ENCODE measurements at places on chromosomes 3 and 15.

DNA sequence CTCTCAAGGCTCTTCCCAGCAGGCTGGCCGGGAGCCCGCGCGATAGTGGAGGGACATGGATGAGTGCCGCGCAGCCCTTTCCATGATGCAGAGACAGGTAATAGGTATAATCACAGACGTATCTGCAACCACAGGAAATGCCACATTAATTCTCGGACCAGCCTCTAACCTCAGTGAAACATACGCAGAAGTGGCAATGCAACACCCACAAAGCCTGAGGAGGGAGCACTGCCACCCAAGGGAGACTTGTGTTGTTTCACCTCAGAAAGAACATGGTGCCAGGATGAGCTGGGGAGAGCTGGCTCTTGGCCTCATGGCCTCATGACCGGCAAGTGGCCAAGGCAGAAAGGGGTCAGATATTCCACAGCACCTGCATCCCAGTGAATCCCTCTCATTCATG is 39.0 kb downstream of the PGPEP1L start:
- DNase-seq: no peak

- no peak for DNase-seq
Observed at GRCh38 chr3:77042882-77043281, 3.0 kb downstream of the ROBO2 start.

DNA sequence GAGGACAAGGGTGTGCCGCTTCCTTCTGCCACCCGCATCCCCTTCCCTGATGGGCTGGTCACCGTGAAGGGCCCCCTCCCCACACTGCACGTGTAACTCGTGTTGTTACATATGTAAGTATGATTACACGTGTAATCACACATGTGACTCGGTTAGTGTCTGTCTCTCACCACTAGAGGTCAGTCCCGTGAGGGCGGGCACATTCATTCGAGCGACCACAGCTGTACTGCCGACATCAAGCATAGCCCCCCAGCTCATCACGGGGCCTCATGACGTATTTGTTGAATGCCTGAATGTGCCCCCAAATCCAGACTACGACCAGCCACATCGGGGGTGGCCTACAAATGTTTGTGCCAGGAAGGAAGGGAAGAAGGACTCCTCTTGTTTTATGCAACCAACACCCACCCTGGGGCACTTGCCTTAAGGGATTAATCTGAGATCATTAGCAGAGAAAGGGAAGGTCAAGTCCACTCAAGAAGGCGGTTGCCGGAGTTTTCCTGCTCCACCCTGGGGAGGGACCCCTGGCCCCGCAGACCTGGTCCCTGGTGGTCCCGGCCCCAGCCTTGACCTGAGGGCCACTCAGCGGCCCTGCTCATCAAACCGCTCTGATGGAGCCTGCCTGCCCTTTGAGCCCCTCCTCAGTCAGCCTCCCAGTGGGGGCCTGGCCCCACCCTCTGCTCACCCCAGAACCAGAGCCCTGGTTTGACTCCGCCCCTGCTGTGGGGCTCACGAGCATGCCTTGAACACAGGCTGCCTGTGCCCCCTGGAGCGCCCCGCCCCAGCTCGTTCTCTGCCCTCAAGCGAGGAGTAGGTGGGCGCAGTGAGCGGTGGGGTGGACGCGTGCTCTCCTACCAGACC is 52.8 kb downstream of the RGMA start:
- DNase-seq: peak; percentile 21

DNA sequence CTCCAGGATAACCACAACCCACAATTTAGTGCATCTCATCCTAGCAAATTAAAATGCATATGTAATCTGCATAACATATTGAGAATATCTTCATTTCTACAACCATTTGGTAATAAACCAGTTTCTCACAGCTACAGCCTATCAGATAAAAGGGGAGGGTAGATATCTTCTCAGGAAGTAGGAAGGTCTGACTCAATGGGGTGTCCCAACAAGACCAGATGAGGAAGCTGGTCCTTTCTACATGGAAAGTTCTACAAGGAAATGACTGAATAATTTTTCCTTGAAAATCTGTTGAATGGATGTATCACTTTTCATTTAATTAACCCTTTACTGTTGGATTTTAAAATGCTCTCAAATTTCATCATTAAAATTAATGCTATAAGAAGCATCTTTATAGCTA is 17.4 kb upstream of the TMPRSS7 start:
- no peak for DNase-seq

- no peak for DNase-seq
Observed at GRCh38 chr15:77628010-77628409, 4.7 kb downstream of the LINGO1 start.

DNA sequence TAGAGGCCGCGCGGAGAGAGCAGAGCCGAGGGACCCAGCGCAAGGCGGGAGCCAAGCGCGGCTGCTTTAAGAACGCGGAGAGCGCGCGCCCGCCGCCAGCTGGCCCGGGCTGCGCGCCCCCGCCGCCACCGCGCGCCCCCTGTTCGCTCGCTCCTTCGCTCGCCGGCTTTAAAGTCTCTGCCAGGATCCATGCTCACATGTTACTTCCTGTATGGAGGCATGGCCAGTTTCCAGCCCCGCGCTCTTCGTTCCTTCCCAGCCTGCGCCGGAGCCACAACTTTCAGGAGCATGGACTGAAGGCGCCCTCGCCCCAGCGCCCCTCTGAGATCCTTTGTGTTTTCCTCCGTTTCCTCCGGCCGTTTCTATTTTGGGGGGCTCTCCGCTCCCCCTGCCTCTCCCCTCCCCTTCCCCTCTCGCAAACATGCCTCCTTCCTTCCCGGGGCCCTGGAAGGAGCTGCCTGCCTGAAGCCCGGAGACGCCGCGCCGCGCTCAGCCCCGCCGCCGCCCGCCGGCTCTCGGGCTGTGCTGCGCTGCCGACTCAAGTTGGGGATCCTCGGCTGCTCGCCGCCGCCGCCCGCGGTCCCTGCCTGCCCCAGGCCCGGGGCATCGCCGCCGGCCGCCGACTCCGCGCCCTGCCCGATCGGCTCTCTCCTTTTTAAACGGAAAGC is at the start of gene PTPRG:
Gene PTPRG, plus strand, starts transcription at position 198 of the 668 bp plus-strand sequence. CDS start 717 bp downstream, outside the sequence.
- no peak for DNase-seq

- no peak for DNase-seq
Observed at GRCh38 chr15:89366656-89367393, 32.2 kb upstream of the POLG start.

DNA sequence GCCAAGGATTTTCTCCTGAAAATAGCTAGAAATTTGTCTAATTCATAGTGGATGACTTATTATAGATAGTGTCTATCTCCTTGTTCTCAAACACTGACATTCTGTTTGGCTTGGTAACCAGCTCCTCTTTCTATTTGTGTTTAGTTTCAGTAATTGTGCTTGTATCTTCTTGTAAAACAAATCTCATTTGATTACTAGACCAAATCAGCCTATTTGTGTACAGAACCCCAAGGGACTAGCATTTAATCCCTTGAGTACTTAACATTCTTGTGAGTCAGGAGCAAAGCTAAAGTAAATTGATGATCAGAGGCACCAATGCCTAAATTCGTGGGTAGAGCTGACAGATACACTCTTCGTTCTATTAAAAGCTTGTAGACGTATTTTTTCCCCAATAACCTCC is 306.5 kb upstream of the SLITRK3 start:
- no peak for DNase-seq

- DNase-seq: no peak
Observed at GRCh38 chr3:59927056-59927455, 877.2 kb upstream of the CFAP20DC start.

DNA sequence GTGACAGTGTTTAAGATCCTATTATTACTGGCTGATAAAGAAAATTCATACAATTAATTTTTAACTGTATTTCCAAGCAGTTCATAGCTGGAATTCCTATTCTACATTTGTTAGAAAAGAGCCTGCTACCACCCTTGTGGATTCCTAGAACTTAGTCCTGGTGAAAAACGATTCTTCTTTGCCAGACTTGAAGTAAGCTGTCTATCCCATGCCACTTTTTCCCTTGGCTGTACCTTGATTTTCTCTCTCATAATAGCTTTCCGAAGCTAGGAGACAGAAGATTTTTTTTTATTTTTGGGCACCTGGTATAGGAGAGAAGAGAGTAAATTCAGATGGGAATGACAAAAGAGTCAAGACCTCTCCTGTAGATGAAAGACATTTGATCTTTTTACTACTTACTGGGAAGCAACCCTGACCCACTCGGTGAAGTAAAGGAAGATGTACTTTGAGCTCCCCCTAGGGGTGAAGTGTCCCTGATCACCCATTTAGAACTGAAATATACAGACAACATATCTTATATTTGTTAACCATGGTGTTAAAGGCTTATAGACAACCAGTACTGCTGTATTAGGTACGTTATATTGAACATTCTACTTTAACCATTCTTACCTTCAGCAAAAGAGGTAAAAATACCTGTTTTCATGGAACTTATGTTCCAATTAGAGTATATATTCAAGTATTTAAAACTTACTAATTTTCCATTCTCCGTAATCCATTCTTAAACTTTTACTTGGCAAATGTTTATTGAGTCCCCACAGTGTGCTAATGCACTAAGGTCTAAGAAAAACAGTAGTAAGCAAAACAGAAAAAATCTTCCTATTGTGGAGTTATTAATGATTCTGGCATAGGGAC is 36.2 kb upstream of the C3orf38 start:
- DNase-seq: peak; percentile 65

DNA sequence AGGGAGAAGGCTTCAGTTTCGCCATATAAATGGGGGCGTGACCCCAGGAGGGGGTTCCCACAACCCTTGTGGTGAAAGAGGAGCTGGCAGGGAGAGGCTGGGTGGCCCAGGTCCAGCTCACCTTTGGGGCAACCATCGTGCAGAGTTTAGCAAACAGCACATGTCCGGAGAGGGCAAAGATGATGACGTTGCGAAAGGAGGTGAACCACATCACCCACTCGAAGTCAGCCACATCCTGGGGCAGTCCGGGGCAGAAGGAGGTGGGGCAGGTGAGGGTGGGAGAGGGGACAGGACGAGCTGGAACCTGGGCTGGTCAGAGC is 3.7 kb downstream of the HHATL start:
- no peak for DNase-seq

- DNase-seq: no peak
Observed at GRCh38 chr15:65792988-65793817, 1.1 kb upstream of the DENND4A start.

- DNase-seq: no peak
Observed at GRCh38 chr3:182726258-182727142, 66.8 kb upstream of the ATP11B start.

DNA sequence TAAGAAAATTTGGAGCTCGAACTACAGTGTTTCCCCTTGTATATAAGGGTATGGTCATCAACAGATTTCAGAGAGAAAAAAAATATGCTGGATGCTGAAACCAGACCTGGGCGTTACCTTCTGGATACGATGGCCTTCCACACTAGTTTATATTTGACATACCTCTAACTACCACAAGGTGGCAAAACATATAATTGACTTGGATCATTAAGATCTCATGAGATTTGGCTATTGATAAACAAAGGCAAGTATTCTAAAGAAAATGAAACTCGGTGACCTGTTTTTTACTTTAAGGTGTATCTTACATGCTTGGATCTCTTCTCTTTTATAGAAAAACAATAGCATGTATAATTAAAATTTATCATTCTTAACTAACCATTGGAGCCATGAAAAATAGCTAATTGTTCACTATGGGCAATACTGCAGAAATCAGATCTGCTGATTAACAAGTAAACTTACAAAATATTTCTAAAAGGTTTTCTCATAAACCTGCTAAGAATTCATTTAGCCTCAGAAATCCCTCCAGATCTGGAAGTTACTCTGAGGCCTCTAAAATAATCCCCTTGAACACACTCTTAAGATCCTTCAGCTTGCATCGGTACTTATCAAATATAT is 300.6 kb upstream of the KCNH8 start:
- DNase-seq: no peak

DNA sequence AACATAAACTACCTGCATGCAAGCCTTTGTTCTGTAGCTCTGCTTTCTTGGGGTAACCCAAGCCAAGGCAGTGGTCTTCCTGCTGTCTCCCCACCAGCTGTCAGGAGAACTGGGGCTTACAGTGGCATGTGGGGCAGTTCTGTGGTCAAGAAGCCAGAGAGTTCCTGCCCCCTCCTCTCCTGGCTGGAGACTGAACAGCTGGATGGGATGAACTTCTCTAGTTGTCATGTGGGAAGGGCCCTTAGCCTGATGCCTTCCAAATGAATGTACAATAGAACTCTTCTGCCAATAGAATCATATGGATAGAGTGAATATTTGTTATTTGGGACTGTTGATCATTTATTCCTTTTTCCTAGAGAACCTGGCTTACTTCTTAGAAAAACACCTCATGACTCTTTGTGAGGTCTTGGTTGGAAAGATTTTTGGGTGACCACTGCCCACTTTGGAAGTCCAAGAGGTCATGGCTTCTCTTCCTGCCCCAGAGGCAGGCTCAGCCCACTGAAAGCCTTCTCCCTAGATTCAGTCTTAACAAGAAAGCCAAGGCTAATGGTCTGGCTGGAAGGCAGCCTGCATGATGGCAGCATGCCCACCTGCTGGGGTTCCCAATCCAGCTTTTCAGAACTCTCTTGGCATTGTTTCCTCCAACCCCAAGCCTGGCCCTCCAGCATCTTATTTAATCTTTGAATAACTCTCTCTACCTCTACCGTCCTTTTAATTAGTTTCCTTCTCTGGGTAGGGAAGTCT is 462.9 kb upstream of the PROK2 start:
- DNase-seq: no peak

- DNase-seq: no peak
Observed at GRCh38 chr15:89414571-89414970, 79.9 kb upstream of the POLG start.

- no peak for DNase-seq
Observed at GRCh38 chr3:30408105-30408557, 198.3 kb upstream of the TGFBR2 start.

GRCh38 chr3:81998139-81998755 is 236.8 kb upstream of the GBE1 start:
- DNase-seq: no peak

GRCh38 chr15:77716632-77717332 is 84.1 kb upstream of the LINGO1 start:
- no peak for DNase-seq

DNA sequence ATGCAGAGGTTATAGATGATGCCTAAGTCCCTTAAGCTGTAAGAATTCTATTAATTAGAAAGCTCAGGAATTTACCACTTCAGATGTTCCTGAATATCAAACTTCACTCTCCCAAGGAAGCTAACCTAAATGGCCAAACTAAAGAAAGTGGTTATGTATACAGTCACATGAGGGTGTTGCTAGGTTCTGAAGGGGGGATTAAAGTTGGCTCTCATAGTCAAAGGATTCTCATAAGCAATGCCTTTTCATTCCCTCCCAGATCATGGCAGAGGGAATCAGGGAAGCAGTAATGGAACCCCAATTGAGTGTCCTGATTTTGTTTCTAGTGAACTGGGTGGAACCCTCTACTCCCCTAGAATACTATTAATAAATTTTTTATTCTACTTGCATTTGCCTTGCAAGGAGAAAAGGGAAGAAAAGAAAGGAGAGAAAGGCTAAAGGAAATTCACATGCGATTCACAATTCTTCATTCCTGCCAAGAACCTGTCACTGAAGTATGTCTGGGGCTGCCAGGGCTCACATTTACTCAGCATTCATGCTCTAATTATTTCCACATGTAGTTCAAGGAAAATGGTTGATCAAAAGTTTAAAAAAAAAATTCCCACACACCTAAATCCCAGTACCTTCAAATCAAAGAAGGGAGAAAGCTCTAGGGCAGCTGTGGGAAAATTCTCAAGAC is 25.1 kb downstream of the FSTL1 start:
- no peak for DNase-seq
